ENCODE measurements at places on chromosomes 6 and 20. TPM values are rescaled to one million over a fixed set of nuclear protein-coding genes. Genes with fewer than 3 reads are reported as not detected.

The TUBE1 gene
- total RNA-seq = 45.7 TPM

DNA sequence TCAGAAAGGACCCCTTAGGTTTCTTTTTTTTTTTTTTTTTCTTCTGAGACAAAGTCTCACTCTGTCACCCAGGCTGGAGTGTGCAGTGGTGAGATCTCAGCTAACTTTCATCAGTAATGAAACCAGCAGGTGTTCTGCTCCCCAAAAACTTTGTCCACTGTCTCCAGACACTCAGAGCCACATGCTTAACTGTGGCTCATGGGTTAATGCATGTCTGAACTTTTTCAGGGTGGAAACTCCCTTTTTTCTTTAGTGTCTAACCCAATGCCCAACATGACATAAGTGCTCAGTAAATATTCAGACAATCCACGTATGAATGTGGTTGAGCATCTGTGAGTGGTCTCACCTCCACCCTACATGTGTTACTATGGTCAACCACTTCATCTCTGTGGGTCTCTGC is 45.4 kb downstream of the MYB start:
- DNase-seq = no peak

DNA sequence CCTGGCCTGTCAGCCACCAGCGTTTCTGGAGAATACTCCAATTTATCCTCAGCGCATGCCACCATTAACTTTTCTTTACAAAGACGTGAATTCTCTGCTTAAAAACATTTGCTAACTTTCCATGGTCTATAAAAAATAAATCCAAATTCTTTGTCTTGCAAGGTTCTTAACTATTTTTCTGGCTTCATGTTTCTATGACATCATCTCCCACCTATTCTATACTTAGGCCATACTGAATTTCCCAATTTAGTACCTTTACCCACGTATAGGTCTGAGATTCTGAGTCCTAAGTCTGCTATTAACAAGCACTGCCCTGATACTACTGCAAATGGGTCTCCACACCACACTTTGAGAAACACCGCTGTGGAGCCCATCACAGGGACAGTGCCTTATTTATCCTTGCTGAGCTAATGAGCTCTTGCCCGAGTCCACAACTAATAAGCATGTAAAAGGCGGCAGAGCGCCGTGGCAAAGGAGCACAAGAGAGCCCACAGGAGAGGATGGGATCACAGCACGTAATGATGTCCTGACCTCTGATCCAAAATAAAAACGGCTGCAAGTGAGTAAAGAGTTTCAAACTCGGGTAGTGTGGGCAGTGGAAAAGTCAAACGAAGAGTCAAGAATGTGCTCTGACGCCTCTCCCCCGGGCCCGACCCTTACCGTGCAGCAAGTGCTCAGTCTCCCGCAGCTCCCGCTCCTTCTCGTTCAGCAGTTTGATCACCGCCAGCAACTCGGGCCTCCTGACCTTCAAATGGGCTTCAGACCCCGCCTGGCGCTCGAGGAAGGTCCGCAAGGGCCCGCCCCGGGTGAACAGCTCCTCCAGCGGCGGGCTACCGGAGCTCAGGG is 519 bp downstream of the MTRF1L start:
- no peak for DNase-seq

DNA sequence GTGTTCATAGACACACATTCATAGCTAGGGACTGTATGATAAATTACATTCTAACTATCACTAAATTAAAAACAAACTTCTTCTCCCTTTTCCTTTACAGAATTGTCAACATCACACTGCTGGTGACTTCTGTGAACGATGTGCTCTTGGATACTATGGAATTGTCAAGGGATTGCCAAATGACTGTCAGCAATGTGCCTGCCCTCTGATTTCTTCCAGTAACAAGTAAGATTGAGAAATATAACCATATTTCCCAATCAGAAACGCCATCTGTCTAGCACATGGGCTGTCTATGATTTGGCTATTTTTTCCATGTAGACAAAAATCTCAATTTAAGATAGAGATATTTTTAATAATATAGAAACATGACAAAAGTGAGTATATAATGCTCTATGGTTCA is 367.7 kb downstream of the ARHGAP18 start:
- DNase-seq = no peak

DNA sequence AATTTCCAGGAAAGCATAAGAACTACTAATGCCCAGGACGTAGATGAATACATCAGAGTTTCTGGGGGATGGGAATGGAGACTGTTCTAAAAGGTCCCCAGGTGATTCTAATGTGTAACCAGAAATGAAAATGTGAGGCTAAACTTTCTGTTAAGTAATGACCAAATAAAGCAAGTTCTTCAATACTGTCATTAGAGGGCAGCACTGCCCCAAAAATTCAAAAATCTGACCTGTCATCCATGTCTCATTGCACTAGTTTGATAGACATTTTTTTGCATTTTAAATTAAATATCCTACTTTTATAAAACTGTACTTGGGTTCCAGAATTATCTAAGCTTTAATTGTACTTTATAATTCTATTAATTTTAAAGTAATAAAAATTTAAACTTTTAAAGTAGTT is 94.9 kb downstream of the RFX6 start:
- peak; percentile 30 for DNase-seq

DNA sequence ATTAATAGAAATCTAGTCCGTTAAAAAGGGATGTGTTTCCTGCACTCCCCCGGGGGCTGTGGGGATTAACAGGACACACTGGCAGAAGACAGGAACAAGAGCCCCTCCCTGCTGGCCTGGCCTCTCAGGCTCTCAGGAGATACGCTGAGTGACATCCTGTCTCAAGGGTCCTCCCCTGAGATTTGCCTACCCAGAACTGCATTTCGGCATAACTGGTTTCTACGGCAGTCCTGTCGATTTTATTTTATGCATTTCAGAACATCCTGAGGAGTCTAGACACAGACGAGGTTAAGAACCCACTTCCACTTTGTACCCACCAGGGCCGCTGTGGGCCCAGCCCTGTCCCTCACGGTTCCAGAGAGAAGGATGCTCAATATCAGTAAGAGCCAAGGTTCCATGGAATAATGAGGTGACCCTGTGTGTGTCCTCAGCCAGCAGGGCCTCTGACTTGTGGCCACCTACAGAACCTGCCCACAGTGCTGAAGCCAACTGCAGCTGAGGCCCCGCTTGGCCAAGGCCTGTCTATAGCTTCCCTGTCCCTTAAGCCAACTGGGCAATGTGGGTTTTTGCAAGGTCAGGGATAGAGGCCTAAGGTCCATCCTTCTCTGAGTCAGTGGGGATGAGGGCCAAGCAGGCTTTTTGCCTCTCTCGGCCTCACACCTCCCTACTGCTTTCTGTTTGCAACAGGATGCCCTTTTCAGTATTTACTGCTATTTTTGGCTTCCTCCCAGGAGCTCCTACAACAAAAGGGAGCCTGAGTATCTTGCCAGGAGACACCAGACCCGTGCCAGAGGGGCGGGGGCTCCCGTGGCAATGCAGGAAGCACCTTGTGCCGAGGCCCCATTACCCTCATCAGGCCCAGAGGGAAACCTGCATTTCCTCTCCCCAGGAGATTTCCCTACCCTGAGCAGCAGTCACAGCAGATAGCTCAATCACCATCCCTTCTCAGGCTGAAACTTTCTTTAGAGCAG is 14.7 kb downstream of the UQCC2 start:
- DNase-seq = peak; percentile 31

- peak; percentile 17 for DNase-seq
Measured at GRCh38 chr6:100664274-100665040, 199.7 kb upstream of the SIM1 start.

DNA sequence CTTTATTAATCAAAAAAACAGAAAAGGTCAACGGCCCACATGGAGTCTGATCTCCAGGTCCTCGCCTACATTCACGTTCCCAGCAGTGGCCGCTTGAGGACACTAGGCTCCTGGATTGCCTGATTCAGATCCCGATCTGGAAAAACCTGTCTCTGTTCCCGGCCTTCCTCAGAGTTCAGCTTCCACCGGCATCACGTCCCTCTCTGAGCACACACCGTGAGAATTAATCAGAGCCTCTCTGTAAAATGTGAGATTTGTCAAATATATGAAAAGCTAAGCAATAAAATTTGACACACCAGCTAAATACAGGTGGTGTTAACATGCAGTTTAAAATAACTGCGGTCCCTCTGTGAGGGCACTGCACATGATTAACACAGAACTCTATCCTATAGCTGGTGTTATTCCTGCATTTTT is 122.8 kb upstream of the COL21A1 start:
- DNase-seq = peak; percentile 84

The PMEPA1 gene
- 108 TPM for total RNA-seq

The BCAS4 gene
- 20.7 TPM for total RNA-seq

GRCh38 chr6:154371281-154371680 is 14.7 kb upstream of the IPCEF1 start:
- no peak for DNase-seq

DNA sequence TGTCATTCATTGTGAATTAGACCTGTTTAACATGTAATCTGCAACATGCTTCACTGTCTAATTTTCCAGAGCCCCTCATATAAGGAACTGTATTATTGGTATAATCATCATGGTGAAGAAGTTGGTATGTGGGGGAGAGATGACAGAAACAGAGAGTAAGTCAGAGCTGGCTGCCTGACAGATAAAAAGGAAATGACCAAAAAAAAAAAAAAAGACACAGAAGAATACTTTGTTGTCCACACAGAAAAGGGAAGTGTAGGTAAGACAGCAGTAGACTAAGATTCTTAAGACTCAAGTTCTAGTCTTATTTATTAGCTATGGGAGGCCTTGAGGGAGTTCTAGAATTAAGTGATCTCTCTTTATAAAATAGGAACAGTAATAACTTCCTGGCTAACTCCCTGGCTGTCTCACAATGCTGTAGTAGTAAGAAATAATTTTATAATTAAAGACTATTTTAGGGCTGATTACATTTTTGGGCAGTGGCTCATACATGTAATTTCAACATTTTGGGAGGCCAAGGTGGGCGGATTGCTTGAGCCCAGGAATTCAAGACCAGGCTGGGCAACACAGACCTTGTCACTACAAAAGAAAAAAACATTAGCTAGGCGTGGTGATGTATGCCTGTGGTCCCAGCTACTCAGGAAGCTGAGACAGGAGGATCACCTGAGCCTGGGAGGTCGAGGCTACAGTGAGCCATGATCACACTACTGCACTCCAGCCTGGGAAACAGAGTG is 102.5 kb downstream of the PRL start:
- DNase-seq = peak; percentile 52

DNA sequence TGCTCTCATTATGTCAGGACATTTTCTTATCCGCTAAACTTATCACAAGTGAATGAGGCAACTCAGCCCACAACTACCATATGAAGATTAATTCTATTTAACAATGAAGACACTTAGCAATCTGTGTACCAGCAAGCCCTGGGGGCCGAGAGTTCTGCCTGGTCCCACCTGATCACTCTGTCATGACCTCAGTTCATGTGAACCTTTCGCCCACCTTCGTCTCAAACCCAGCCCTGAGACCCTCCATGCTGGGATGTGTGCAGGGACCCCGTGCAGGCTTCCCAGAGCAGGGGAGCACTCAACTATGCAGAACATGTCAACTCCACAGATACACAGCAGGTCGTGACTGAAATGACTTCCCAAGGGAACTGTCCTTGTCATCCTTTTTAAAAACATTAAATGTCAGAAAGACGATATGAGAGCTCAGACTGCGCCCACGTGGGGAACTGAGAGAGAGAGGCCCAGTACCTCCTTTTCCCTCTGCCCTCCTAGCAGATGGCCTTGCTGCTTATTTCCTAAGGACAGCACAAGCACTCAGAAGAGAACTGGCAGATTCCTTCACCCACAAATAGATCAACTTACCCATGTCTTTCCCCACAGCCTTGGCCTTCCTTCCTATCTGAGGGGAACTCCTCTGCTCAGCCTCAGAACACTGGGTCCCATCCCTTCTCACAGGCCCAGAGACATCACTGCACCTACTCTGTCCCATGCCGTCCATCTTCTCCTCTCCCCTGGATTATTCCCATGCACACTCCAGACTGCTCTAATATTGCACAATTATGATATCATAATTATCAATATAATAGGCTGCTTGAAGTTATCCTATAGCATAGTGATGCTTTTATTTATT is 11.5 kb downstream of the ABHD12 start:
- no peak for DNase-seq

GRCh38 chr6:139161169-139161568 is 26.3 kb downstream of the HECA start:
- DNase-seq = peak; percentile 54

The EYS gene
- total RNA-seq = 0.05 TPM

The COL11A2 gene
- 0.64 TPM for total RNA-seq

- no peak for DNase-seq
Measured at GRCh38 chr6:125884634-125885371, 71.8 kb upstream of the HINT3 start.

All from mammary epithelial cell (primary cell).